SK-N-SH (cell line): ENCODE measurements at places on chromosomes 16 and 17.

DNA sequence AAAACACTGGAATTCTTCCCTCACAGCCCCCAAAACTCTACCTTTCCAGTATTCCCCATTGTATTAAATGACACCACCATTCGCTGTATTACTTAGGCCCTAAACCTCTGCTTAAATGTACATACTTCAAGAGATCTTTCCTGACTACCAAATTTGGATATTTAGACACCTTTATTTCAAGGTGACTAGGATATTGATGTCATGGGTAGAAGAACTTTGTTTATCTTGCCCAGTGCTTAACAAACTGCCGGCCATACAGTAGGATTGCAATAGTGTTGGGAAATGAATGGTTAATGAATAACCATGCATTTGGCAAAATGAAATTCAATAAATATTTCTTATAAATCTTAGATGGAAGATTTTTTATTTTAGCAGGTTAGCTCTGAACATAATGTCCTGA is 86.2 kb upstream of the CA10 start:
- no peak for DNase-seq

- no peak for DNase-seq
Observed at GRCh38 chr17:4827399-4827798, 5.7 kb upstream of the MINK1 start.

- no peak for DNase-seq
Observed at GRCh38 chr17:15392326-15392741, 50.9 kb upstream of the TEKT3 start.

DNA sequence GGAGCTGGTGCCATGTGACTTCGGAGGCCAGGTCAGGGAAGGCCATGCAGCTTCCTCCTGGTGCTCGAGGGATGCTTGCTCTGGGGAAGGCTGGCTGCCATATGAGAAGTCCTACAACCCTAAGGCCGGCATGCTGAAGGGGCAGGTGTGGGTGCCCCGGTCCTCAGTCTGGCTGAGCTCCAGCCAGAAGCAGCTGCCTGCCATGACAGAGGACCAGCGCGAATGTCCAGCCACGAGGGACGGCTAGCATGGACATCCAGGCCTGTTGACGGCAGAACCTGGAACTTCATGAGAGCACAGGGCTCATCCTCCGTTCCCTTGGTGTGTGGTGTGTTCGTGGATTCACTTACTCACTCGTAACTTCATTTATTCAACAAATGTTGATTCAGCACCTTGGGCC is 140.6 kb downstream of the IRF8 start:
- no peak for DNase-seq

DNA sequence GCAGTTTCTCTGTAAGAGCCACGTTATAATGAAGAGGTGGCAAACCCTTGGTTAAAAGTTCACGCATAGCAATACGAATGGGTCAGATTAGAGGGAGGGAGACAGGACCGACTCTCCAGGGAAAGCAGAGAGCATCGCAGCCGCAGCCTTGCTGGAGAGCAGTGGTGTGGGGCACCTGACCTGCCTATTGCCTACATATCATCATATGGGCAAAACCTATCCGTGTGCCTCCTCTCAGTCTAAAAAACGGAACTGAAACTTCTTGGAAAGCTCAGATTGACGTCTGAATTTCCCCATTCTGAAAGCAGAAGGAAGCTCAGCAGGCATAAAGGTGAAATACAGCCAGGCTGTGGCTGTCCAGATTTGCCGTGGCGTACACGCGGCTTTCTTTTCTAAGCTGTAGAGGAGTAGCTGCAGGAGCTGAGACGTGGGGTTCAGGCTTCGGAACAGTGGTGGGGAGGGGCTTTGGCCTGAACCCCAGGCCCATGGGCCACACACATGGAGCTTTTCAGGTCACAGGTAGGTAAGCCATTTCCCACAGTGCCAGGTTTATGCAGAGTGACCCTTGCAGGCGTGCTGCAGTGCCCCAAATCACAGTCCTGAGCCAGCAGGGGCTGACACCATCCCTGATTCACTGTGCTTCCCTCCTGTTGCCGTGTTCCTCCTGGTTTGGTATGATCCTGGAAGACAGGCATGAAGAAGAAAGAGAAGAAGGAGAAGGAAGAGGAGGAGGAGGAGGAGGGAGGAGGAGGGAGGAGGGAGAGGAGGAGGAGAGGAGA is 41.6 kb upstream of the TNRC6C start:
- no peak for DNase-seq

DNA sequence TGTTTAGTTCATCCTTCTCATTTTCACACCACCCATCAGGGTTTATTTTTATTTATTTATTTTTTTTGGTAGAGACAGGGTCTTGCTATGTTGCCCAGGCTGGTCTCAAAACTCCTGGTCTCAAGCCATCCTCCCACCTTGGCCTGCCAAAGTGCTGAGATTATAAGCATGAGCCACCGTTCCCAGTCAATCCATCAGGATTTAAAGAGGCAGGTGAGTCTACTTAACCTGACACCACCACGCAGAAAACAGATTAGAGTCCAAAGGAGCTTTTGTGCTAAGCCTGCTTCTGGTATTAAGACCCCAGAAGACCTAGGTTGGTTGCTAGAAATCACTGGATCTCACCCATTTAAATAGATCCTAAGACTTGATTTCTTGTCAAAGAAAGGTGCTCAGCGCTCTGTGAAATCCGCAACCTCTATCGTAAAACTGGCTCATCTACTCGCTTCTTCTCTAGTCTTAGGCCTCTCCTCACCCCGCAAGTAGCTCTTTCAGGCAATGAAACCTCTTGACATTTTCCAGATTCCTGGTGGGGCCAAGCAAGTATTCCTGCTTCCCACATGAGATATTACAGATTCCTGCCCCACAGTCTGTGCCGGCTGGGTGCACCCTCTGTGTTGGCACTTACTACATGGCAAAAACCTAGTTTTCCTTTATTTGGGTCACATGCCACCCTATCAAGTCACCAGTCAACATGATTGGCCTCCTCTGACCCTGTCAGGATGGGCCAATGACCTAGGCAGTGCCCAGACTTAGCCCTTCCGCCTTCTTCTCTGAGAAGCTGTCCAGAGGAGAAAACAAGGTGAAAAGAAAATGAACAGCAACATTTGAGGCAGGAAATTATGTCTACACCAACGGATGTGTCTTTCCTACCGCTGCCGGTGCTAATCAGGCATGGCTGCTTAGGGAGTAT is 9.0 kb downstream of the PITPNA start:
- no peak for DNase-seq

GRCh38 chr16:72371307-72372086 is 199.5 kb upstream of the PMFBP1 start:
- no peak for DNase-seq

DNA sequence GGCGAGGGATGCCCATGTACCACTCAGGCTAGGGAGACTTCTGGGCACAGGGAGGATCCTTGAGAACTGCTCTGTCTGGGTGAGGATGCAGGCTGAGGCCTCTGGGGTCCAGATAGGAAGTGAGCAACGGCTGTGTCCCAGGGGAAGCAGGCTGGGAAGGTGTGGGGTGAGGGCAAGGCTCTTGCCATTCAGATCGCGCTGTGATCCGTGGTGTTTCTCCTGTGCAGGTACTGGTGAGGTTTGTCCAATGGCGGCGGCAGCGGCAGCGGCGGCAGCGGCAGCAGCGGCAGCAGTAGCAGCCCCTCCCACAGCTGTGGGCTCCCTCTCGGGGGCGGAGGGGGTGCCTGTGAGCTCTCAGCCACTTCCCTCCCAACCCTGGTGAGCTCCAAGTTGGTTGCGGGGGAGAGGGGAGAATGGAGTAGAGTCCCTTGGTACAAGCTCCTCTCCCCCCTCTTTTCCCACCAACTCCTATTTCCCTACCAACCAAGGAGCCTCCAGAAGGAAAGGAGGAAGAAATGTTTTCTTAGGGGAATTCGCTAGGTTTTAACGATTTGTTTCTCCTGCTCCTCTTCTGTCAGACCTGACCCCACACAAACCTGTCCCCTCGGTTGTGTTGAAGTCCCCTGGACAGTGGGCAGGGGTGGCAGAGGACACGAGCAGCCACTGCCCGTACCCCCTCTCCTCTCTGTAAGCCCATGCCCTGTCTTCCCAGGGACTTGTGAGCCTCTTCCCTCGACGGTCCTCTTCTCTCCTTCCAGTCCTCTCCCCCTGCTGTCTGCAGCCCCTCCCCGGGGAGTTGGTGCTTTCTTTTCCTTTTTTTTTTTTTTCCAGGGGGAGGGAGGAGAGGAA is 1.9 kb upstream of the PRRT2 start:
- no peak for DNase-seq

DNA sequence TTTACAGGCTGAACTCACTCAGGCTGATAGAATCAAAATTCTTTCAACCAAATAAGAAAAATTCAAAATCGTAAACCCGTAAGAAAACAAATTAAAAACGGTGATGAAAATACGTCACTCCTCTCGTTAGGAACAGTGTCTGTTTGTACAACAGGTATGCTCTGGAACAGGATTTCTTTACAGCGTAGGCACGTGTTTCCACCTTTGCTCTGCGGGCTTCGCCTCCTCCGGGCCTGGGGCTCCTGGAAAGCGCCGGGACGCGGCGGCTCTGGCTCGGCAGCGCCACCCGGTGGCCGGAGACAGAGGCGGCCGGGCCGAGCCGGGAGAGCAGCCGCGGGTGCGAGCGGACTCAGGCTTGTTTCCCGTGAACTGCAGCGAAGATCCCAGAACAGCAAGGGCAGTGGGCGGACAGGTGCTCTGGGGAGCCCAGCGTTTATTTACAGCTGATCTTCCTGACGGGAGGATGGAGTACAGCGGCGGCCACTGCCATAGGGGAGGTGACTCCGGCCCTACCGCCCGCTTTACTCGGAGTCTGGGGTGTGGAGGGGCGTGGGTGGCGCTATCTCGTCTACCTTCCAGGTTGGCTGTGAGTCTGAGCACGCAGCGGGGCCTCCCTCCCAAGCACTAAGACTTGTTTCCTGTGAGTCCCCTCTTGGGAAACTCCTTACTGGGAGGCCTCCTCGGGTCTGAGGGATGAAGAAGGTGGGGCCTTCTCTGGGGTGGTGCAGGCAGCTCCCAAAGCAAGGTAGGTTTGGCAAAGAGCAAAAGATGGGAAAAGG is 40.5 kb upstream of the ATP2A3 start:
- peak; percentile 88 for DNase-seq

DNA sequence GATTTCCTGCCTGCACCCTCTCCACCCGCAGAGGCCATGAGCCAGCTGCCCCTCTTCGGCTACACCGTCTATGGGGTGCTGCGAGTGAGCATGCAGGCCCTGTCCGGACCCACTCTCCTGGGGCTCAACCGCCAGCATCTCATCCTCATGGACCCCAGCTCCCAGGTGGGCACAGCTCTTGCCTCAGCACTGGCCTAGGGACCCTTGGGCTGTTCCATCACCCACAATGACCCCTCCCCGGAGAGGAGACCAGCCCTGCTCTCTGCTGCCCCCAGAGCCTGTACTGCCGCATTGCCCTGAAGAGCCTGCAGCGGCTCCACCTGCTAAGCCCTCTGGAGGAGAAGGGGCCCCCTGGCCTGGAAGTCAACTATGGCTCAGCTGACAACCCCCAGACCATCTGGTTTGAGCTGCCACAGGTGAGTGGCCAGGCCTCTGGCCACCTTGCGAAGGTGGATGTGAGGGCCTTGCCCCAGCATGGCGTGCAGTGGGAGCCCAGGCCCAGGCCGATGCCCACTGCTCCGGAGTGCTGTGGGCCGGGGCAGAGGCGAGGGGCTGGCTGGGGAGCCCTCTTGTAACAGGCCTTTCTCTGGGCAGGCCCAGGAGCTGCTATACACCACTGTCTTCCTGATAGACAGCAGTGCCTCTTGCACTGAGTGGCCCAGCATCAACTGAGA is 7.3 kb upstream of the SMIM5 start:
- peak; percentile 92 for DNase-seq

DNA sequence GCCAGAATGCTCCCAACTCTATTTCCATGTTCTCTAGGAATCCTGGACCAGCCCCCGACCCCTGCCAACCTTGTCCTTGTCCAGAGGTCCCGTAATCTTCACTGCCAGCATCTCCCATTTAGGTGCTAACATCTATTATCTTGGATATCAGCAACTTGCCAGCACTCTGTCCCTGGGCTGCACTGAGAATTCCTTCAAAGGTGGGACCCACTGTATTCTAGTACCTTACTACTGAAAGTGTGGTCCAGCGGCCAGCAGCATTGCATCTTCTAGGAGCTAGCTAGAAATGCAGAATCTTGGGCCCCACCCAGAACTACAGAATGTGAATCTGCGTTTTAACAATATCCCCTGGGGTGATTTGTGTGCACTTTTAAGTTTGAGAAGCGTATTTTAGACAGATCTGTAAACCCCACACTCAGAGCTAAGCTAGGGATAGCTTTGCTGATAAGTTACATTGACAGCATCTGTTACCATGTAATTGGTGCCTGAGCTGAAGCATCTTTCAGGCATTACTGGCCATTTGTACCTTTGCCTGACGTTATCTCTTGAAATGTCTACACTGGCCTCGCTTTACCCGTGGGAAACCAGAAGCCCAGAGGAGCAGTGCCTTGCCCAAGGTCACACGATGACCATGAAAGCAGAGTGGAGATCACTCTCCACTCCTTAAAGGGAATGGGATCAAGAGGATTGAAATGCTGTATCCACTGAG is 8.3 kb downstream of the ABAT start:
- peak; percentile 54 for DNase-seq

- no peak for DNase-seq
Observed at GRCh38 chr17:58229384-58229783, 9.0 kb upstream of the LPO start.

- DNase-seq = no peak
Observed at GRCh38 chr17:27239046-27239445, 54.9 kb upstream of the WSB1 start.

DNA sequence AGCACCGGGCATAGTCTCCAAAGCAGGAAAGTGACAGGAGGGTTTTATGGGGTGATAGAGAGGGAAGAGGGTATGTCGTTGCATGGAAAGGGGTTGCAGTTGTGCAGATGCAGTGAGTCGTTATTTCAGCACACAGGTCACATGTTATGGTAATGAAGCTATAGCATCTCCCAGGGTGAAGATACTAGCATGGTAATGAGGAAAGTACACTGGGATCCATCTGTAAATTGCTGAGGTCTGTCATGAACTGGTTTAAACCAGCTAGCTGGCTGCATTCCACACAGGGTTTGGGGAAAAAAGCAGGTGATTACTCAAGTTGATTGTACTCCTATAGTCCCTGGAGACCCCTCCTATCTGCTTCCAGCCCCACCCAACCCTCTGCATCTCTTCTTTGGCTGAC is 11.7 kb downstream of the COX11 start:
- DNase-seq = no peak

GRCh38 chr16:16865374-16865773 is 486.4 kb downstream of the NPIPA7 start:
- DNase-seq = no peak

DNA sequence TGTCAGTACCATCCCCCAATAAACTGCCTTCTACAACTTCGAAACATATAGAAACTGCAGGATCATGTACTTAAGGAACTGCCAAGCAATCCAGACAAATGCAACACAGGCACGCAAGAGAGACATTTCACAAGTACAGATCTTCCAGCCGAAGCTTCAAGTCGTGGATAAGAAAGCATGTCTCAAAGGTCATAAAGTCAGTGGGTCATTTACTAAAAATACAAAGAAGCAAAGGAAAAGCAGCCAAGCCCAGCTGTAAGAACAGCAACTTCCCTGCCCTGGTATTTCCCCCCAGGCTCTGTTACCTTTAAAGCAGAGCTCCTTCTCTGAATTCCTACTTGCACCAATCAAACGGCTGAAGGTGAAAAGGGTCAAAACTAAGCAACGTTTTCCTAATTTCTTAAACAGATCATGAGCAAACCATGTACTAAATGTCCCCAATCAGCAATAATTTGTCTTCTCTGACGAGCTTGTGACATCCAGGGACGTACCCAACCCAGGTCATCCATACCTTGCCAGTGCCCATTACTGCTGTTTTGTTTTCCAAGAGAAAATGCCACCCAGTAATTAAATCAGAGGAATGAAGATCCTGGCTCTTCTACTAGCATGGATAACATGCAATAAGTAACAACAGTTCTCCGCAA is 1.7 kb downstream of the AKTIP start:
- DNase-seq = no peak
